Activated naive CD4-positive, alpha-beta T cell treated with anti-CD3 and anti-CD28 coated beads for 36 hours (primary cell): ENCODE measurements at places on chromosomes 2 and 18.
A peak's percentile ranks its signal among the peaks of the same experiment; 100 is the strongest.

- H3K27ac ChIP-seq: no peak overlapping the region
- H3K4me1 ChIP-seq: no peaks in the 10 kb centered on the region
- H3K27me3 ChIP-seq: no peaks in the 10 kb centered on the region
These were observed 573.5 kb upstream of the CNTNAP5 start for GRCh38 chr2:123451542-123451941.

GRCh38 chr18:77065221-77065981 lies 67.2 kb downstream of the MBP start:
- H3K4me1 ChIP-seq: peaks cover 99% of the 10 kb centered on the region
- H3K4me3 ChIP-seq: no peak overlapping the region
- H3K27me3 ChIP-seq: no peaks in the 10 kb centered on the region

DNA sequence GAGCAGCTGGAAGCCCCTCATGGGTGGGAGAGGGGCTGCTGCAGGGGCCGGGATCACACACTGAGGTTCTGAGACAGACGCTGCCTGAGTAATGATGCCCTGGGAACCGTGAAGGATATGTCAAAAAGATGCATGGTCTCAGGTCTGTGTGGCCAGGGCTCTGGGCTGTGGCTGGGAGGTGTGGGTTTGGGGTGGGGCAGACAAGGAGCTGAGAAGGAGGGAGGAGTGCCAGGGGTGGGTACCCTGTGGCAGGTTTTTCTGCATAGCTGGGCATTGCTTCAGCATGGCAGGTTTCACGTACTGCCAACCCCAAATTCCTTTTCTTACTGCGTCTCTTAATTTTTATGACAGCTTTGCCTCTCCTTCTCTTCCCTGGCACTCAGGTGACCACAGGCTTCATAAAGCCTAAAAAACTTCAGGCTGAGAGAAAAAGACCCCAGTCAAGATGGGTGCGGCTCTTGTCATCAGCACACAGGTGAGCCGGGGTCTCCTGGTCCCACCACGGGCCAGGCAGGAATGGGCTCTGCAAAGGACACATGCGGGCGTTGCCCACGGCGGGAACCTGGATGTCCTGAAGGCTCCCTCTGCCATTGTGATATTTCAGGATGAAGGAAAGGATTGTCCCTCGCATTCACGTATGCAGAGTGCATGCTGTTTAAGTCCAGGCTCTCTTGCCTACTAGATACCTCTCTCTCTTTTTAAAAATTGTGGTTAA lies 18.0 kb downstream of the MALL start:
- H3K4me3 ChIP-seq: no peak overlapping the region
- H3K4me1 ChIP-seq: peaks cover 10% of the 10 kb centered on the region
- DNase-seq: no peak
- H3K36me3 ChIP-seq: no peaks in the 10 kb centered on the region
- peaks cover 9% of the 10 kb centered on the region for H3K27me3 ChIP-seq

DNA sequence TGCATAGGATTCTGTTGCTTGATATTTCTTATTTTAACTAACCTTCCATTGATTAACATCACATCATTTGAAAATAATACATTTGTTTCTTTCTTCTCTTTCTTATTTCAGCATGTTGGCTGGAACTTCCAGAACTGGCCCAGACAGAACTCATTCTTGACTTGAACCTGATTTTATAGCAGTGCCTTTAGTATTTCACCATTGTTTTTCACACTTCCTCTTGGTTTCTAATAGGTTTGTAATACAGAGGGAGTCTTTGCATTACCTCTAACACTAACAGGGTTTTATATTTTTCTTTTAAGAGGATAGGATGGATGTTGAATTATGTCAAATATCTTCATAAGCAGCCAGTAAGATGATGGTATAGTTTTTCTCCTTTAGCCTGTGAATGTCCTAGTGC lies 39.2 kb downstream of the SEMA4F start:
- no peaks in the 10 kb centered on the region for H3K27me3 ChIP-seq
- H3K27ac ChIP-seq: no peak overlapping the region
- H3K4me3 ChIP-seq: no peak overlapping the region
- H3K36me3 ChIP-seq: no peaks in the 10 kb centered on the region
- DNase-seq: no peak

DNA sequence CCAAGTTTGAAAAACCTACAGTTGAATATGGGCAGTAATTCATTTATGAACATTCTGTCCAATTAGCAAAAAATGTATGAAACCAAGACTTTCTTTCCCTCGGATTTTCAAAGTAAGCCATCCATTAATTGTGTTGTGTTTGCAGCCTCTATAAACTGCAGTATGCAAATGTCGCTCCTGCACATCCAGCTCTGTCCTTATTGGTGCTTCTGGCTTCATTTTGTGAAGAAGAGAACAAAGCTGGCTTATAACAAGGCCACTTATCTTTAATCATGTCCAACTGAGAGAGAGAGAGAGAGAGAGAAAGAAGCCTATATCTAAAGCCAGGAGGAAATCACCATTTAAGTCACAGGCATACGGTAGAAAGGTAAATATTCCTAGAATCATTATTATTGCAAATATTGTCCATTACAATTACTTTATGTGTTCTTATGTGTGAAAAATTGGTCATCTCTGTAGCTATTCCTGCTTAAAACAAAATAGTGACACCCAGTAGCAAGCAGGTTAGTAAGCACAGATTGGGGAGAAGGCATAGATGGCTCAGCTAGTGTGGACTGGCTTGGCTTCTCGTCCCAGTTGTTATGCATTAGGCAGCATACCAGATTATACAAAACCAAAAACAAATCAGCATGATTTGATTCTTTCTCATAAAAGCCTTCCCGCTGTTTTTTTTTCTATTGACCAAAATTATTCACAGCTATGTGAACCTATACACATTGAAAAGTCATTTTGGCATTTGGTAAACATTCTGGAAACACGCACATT lies 726.4 kb upstream of the SOX11 start:
- H3K4me1 ChIP-seq: no peaks in the 10 kb centered on the region
- no peak overlapping the region for H3K27ac ChIP-seq
- H3K27me3 ChIP-seq: no peaks in the 10 kb centered on the region
- H3K4me3 ChIP-seq: no peak overlapping the region
- DNase-seq: no peak

GRCh38 chr18:65567372-65567771 lies 183.4 kb upstream of the CDH7 start:
- no peak overlapping the region for H3K27ac ChIP-seq
- no peak overlapping the region for H3K4me3 ChIP-seq
- no peaks in the 10 kb centered on the region for H3K4me1 ChIP-seq
- DNase-seq: no peak
- H3K27me3 ChIP-seq: no peaks in the 10 kb centered on the region

DNA sequence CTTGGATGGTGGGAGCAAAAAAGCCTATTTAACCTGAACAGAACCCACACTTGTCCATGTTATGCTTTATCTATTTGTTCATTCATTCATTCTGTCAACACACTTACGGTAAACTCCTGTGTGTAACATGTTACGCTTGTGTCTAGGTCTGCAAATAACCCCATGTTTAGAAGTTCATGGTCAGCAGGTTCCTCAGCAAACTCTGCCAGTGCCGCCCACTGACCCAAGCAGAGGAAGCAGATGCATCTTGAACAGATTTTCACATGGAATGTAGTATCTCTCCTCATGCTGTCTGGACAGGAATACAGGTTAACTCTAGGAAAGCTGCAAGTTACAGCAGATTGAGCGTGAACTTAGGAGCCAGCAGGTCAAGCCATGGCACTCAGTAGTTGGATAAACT lies 213.7 kb upstream of the COPS8 start:
- H3K4me3 ChIP-seq: no peak overlapping the region
- H3K27ac ChIP-seq: no peak overlapping the region
- no peak for DNase-seq
- no peaks in the 10 kb centered on the region for H3K36me3 ChIP-seq

DNA sequence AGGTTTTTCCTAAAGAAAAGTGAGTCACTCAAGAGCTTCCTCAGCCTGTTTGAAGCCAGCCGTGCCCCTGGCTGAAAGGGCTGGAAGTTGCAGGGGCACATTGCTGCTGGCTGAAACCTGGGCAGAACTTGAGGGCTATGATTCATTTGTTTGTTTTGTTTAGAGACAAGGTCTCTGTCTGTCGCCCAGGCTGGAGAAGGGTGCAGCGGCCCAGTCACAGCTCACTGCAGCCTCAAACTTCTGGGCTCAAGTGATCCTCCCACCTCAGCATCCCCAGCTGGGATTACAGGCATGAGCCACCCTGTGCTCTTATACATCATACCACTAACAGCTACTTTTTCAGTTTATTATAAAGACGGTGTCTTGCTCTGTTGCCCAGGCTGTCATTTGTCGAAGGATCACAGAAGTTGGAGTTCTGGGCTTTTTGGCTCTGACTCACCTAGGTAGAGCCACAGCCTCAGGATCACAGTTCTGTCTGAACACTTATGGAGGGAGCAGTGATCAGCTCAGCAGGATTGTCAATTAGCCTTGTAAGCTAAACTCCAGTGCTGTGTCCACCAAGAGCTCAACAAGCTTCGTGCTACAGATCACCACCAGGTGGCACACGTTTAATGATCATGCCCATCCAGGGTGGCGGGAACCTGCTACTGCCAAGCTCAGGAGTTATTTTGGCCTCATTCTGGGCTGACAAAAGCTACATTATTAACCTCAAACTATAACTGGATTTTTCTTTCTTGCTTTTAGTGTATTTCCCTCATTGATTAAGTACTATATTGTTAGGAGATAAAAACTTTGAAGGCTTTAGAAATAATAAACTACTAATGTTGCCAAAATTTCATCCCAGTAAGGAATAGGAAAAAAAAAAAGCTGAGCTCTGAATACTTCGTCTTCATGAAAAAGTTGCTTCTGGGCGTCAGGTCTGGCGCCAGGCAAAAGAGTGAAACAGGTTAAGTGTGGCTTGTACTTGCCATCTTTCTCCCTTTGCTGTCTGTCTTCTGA lies 57.9 kb downstream of the ARHGEF33 start:
- no peaks in the 10 kb centered on the region for H3K27me3 ChIP-seq
- H3K27ac ChIP-seq: no peak overlapping the region
- no peak overlapping the region for H3K4me3 ChIP-seq
- no peaks in the 10 kb centered on the region for H3K4me1 ChIP-seq
- DNase-seq: peak; percentile 85

DNA sequence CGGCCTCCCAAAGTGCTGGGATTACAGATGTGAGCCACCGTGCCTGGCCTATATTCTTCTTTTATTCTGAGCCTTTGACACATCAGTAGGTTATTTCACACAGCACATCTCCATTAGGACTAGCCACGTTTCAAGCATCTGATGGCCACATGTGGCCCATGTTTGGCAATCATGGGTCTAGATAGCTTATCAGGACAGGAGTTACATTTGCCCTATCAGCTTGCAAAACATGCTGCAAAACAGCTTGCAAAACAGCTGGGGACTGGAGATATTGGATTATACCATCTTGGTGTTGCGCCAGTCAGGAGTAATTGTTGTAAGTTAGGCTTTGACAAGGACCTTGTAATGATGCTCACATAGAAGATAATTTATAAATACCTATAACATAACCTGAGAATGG lies 94.9 kb downstream of the GBX2 start:
- no peaks in the 10 kb centered on the region for H3K36me3 ChIP-seq
- no peaks in the 10 kb centered on the region for H3K4me1 ChIP-seq
- H3K4me3 ChIP-seq: no peak overlapping the region
- no peak for DNase-seq

GRCh38 chr2:142938240-142938639 lies 60.8 kb downstream of the KYNU start:
- no peaks in the 10 kb centered on the region for H3K27me3 ChIP-seq
- DNase-seq: no peak
- H3K36me3 ChIP-seq: no peaks in the 10 kb centered on the region
- no peak overlapping the region for H3K27ac ChIP-seq

DNA sequence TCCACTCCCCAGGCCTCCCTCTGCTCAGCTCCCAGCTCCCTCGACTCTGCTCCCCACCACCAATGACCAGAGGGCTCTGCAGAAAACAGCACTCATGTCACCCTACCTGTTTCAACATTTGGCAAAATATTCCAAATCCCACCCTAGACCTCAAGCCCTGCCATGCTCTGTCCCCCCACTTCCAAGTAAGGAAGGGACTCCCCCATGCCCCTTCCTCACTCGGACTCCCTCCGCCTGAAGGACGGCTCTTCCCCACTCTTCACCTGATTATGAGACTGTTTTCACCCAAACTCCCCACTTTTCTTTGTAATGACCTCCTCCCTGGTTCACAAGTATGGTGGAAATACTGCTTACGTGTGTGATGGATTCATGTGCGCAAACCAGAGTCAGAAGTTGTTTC lies 208.4 kb downstream of the MGAT5 start:
- no peaks in the 10 kb centered on the region for H3K27me3 ChIP-seq
- DNase-seq: no peak
- H3K36me3 ChIP-seq: no peaks in the 10 kb centered on the region

DNA sequence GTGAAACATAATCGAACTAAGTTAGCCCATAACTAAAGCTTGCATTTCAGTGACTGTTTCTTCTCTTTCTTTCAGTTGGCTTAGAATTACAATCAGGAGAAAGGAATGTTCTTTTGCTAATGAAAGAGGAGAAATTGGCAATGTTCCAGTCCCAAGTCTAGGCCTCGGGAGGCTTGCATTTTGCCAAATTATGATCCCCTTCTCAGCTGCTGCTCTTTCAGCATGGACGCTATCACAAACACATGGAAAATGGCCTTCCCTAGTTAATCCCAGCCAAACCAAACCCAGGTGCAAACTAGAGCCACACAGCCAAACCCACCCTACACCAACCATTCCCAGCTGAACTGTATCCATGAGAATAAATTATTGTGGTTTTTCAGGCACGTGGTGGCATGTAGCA lies 605.2 kb upstream of the LRRTM4 start:
- H3K27me3 ChIP-seq: no peaks in the 10 kb centered on the region
- H3K4me3 ChIP-seq: no peak overlapping the region
- no peak for DNase-seq
- no peak overlapping the region for H3K27ac ChIP-seq

GRCh38 chr2:119753930-119754321 lies 5.8 kb upstream of the PTPN4 start:
- H3K27me3 ChIP-seq: no peaks in the 10 kb centered on the region
- peaks cover 20% of the 10 kb centered on the region for H3K4me1 ChIP-seq
- no peak overlapping the region for H3K4me3 ChIP-seq
- no peak overlapping the region for H3K27ac ChIP-seq
- DNase-seq: no peak

DNA sequence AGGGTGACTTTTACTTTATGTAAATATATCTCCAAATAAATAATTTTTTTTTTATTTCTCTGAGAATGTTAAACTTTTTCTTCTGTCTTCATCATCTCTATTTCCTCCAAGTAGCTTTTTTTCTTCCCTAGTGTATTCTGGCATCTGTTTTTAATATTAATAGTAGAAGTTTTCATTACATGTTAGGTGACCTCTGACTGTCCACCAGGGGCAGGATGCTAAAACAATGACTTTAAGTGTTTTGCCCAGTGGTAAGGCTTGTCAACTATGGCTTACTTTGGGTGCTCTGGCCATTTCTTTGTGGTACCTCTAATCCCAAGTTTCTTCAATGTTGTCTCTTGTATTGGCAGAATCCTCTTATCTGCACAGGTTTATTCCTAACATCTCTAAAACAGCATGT lies 127.1 kb downstream of the SRBD1 start:
- no peak overlapping the region for H3K27ac ChIP-seq
- no peaks in the 10 kb centered on the region for H3K27me3 ChIP-seq

- H3K27ac ChIP-seq: no peak overlapping the region
- H3K27me3 ChIP-seq: no peaks in the 10 kb centered on the region
- no peak overlapping the region for H3K4me3 ChIP-seq
- peaks cover 21% of the 10 kb centered on the region for H3K4me1 ChIP-seq
- no peaks in the 10 kb centered on the region for H3K36me3 ChIP-seq
These were observed 343.9 kb upstream of the ACVR2A start for GRCh38 chr2:147500819-147501395.

- no peak for DNase-seq
- no peaks in the 10 kb centered on the region for H3K36me3 ChIP-seq
- H3K4me3 ChIP-seq: no peak overlapping the region
- H3K27ac ChIP-seq: no peak overlapping the region
- H3K27me3 ChIP-seq: no peaks in the 10 kb centered on the region
These were observed 703.1 kb upstream of the VRK2 start for GRCh38 chr2:57343391-57344006.
